Fibroblast of upper back skin (primary cell): ENCODE measurements at places on chromosomes 3 and 15.

GRCh38 chr3:28547677-28548076 is 199.1 kb upstream of the AZI2 start:
- DNase-seq = no peak

DNA sequence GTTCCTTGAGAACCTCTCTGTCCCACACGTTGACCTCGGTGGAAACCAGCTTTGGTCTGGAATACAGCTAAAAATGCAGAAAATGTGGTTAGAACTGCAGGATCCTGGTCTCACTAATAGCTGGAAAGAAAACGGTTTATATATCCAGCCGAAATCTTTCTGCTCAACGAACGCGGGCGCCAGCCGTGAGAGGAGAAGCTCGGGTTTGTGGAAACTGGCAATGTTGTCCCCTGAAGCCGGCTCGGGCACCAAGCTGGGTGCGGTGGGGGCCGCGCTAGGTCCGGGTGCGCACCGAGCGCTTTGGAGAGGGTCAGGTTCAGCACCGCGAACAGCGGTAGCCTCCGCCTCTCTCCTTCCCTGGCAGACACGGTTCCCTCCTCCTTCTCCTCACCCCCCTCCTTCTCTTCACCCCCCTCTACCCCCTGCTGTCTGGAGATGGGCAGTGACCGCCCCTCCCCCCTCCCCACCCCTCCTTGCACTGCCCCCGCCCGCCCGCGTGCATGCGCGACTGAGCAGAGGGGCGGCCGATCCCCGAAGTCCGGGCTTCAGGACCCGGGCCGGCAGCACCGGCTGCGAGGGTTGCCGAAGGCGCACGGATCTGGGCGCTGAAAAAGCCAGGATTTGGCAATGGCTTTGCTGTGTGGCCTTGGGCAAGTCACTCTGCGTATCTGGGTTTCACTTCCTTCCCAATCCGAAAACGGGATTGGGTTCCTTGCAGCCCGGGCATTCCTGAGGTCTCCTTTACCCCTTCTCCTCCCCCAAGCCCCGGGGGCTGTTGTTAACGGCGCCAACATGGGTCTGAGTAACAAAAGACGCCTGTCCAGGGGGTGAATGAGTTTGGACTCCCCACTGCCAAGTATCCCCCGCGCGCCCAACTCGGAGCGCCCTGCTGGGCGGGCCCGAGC is at the start of gene SKOR1:
SKOR1 (plus strand) TSS at position 534 of the 905 bp plus-strand sequence; CDS start at position 628, 94 bp downstream.
- peak; percentile 19 for DNase-seq

DNA sequence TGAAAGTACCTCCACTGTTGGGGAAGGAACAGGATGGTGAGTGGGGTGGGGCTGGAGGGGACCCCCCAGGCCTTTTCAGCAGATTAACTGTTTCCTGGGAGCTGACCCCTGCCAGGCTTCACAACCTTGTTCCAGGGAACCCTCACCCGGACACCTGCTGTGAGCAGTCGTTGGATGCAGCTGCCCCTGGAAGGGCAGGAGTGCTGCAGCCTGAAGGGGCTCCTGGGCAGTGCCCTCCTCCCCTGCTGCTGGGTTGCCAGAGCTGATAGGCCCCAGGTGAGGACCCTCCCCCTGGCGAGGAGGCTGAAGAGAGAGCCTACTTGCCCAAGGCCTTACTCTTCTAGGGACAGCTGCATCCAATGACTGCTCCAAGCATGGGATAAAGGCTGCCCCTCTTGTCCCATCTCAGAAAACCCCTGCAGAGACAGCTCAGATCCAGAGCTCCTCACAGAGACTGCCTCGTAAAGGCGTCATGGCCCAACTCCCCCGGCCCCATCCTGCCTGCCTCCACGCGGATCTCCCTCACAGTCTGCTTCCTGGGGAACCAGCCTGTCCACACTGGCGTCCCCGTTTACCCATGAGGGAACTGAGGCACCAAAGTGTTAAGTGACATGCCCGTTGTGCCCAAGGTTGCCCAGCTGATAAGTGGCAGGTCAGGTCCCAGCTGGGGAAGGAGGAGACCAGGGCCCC is 193.4 kb upstream of the LINGO1 start:
- no peak for DNase-seq

DNA sequence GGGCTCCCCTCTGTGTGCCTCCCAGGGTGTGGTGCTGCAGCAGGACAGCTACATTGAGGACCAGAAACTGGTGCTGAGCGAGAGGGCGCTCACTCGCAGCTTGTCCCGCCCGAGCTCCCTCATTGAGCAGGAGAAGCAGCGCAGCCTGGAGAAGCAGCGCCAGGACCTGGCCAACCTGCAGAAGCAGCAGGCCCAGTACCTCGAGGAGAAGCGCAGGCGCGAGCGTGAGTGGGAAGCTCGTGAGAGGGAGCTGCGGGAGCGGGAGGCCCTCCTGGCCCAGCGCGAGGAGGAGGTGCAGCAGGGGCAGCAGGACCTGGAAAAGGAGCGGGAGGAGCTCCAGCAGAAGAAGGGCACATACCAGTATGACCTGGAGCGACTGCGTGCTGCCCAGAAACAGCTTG is 53.7 kb downstream of the KLHL25 start:
- no peak for DNase-seq

DNA sequence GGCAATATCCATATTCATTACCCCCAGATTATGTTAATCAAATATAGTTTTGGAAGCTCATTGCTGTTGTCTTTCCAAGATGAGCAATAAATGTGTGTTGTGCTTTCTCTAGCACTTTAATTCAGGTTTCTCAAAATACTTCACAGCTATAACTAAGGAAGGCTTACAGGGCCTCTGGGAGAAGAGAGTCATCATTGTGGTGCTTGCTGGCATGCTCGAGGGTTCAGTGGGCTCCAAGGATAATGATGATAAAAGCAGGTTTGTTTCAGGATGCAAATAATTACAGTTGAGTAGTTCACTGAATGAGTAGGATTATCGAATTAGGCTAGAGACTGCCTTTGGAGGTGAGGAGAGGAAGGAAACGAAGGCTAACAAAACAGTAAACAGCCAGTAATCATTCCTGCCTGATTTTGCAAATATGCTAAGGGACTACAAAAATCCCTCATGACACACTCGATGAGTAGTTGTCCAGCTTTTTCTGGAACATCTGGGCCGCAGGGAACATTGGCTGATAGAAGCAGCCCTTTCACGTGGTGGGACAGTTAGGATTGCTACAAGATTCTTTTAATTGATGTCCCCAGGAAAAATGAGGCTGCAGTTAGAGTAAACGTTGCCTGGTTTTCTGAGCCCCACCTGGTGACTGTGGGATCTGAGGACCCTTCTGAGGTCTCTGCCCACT is 54.1 kb downstream of the SLC7A14 start:
- DNase-seq = peak; percentile 46

DNA sequence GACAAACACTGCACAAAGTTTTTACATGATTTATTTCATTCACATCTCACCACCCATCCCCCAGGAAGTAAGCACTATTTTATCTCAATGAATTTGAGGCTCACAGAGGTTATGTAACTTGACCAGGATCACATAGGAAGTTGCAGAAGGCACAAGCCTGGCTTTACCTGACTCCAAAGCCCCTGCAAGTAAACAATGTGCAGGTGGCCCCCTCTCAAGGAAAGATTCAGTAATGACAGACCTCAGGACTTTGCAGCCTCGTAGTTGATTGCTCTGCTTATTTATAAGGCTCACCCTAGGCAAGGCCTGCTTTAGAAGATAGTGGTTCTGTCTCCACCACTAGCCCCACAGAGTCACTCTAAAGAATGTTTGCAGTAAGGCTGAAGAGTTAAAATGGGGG is 79.8 kb upstream of the MDFIC2 start:
- DNase-seq = no peak
